ENCODE measurements at places on chromosomes 7 and 10.

DNA sequence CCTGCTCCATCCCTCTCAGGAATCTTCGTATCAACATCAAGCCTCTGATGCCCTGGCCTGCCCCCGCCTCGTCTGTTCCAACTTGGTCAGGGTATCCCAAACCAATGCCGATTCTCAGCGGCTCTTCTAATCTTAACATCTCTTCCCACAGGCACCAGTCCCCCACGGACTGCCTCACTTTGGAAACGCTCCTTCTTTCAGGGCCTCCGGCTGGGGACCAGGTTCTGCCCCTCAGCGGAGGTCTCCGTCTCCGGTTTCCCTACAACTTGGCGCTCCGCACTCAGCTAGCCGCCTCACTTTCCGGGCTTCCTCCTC lies 488 bp downstream of the ABCF2 start:
- DNase-seq = no peak

- no peak for DNase-seq
Observed at GRCh38 chr10:389261-389790, 254.1 kb downstream of the ZMYND11 start.

GRCh38 chr10:49243610-49244283 lies 55.2 kb upstream of the C10orf71 start:
- no peak for DNase-seq

DNA sequence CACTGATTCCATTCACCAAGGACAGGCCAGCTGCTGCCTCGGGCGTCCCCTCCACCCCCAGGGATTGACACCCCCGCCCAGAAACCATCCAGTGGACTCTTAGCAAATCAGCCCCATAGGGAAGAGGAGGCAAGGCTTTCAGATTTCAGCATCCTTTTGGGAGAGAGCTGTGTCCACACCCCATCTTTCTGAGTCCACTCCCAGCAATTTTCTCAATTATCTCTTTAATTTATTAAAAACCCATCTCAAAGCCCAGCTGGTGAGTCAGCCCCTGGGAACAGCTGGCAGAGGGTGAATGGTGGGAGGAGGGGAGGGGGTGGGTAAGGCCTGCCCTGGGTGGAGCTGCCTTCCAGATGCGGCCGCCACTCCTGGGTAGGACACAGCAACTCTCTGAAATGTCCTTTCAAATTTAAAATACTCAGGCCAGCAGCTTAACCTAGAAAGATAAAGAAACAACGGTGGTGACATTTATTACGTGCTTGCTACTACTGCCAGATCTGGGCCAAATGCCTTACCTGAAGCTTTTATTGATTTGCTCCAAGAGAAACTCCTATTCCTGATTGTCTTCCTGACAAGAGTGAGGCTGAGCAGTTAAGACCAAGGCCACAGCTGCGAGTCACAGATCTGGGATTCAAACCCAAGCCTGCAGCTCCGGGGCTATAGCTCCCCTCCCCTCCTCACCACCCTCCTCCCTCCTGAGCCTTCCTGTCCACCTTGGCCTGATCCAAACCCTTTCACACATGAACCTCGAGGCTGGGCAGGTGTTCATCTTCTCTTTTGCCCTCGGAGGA lies 120.4 kb downstream of the RGS10 start:
- no peak for DNase-seq

DNA sequence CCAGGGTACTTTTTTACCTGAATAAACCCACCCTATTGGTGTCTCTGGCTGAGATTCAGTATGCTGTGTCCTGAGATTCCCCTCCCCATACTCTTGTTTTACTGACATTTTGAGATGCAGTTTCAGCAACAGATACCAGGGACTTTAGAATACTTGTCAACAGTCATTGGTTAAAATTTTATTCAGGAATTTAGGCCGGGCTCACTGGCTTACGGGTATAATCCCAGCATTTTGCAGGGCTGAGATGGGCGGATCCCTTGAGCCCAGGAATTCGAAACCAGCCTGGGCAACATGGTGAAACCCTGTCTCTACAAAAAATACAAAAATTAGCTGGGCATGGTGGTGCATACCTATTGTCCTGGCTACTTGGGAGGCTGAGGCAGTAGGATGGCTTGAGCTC lies 90.0 kb upstream of the GATAD1 start:
- DNase-seq = no peak

DNA sequence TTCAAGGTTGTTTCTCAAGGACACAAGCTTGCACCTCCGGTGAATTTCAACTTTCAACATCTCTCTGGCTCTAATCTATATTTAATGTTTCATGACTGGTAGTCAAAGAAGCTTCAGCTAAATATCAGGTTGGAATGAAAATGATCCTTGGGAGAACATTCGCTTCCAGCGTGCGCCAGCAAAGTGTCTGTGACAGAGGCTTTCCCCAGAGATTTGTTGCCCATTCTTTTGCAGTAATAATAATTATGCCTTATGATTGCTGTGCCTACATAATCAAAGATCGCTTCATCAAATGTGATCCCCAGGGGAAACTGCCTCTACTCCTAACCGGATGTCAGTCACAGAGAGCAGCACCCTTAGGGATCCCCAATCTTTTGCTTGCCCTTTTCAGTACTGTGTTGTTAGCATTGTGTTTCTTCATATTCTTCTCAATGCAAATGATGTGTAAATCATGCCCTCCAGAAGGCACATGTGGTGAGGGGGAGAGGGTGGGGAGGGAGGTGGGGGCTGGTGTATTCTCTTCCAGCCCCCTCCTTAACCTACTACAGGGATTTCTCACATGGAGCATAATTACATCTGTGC lies 30.5 kb downstream of the FZD1 start:
- no peak for DNase-seq

DNA sequence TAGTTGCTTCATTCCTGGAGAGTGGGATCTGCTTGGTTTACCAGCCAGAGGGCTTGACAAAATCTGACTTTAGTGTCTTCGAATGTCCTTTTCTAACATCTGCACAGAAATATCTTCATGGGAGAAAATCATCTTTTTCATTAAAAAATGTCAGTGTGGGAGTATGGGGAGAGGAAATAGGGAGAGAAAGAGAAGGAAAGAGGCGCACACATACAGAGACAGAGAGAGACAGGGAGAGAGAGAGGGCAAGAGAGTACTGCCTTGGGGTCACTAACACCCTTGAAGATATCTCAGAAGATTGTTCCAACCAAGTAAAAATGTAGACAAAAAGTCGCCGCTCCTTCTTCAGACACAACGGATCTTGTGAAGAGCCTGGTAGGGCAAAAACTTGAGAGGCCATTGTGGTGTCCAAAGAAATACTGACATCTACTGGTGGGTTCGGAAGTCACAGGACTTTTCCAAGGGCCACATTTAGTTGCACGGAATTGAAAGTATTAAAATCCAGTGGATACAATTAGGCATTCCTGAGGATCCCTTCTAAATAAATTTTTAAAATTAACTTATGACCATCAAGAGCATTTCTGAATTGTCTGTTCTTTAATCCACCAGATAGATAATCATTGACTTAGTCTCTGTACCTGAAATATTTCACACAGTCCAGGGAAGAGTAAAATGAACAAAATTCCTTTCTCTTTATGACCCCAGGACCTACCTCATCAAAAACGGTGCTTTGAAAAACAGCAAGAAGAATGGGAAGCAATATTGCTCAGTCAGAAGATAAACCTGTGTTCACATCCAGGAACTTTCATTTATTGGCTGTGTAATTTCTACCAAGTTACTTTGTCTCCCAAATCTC lies 29.7 kb downstream of the VIM start:
- no peak for DNase-seq

DNA sequence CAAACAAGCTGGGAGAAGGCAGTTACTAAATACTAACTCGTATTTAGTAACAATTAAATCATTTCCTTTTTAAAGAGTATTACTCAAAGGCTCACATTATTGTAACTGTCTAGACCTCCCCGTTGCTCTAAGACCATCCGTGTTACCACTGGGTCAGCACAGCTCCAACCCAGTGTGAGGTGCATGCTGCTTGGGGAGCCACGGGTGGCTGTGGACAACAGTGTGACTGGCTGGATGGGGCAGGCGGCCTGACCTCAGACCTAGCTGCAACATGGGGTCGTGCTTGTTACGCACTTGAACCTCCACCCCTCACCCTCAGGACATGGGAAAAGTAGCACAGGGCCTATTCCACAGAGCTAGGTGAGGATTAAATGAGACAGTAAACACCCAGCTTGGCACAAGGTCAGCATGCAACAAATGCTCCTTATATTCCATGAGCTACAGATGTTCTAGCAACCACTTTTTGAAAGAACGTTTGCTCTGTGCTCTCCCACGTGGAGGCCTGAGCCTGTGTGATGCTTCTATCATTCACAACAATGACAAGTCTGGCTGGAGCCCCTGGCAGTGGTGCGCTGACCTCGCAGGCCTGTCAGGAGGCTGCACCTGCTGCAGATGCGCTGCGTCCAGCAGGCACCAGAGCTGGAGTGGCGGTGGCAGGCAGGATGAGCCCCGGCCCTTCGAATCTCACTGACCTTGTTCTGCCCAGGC lies 135.7 kb downstream of the PKD1L1 start:
- DNase-seq = no peak

DNA sequence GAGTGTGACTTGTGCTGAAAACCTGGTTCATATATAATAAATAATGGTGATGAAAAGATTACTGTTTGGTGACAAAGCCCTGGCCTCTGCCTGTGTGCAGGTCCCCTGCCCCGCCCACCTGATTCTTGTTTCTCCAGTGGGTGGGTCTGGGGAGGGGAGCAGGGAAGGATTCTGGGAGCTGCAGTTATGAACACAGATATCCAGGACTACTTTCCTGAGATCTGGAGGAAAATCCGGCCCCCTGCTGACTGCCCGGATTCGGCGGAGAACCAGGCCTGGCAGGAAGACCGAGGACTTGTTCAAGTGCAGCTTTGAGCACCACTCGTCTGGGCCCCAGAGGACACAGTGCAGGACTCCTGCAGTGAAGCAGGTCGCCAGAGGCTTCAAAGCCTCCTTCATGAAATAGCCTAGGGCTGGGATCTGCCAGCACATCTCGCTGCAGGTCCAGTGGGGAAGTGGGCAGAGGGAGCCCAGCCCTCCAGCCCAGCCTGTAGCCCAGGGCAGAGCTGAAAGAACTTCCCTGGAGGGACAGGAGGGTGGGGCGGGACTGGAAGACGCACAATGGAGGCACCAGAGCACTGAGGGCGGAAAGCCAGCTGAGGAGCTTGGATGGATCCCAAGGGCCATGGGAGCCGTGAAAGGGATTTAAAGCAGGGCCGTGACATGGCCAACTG lies 7.0 kb downstream of the ATP6V0E2 start:
- DNase-seq = no peak

GRCh38 chr7:128344431-128344774 lies 695 bp upstream of the RBM28 start:
- no peak for DNase-seq

- no peak for DNase-seq
Observed at GRCh38 chr7:66307591-66308215, 102.6 kb downstream of the TPST1 start.

Data from NCI-H187 (cell line).